ENCODE measurements at places on chromosomes 6 and 20.

DNA sequence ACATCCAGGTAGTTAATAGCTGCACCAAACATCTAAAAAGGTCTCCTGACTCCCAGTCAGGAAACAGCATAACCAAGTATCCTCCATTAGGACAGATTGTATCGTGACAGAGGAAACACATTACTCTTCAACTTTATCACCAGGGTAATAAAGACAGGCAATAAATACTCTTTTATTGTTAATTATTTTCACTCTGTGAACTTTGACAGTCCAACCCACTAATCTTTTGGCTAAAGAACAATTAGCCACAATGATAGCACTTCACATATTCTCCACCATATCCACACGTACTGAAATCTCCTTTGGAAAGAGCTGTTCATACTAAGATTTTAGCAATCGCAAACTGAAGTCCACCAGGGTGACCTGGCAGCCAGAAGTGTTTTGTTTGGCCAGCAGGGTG is 46.4 kb downstream of the ARHGAP18 start:
- no peak for DNase-seq

- no peak for DNase-seq
These were observed 42.6 kb upstream of the SPDEF start for GRCh38 chr6:34598712-34599111.

GRCh38 chr6:169805242-169805838 is 53.9 kb downstream of the ERMARD start:
- no peak for DNase-seq

GRCh38 chr6:148407372-148407771 is 64.7 kb downstream of the SASH1 start:
- DNase-seq, result no peak

- DNase-seq, result no peak
These were observed 385.9 kb upstream of the JAG1 start for GRCh38 chr20:11059659-11060058.

GRCh38 chr6:41186031-41186562 is 14.9 kb downstream of the TREML2 start:
- DNase-seq, result no peak

DNA sequence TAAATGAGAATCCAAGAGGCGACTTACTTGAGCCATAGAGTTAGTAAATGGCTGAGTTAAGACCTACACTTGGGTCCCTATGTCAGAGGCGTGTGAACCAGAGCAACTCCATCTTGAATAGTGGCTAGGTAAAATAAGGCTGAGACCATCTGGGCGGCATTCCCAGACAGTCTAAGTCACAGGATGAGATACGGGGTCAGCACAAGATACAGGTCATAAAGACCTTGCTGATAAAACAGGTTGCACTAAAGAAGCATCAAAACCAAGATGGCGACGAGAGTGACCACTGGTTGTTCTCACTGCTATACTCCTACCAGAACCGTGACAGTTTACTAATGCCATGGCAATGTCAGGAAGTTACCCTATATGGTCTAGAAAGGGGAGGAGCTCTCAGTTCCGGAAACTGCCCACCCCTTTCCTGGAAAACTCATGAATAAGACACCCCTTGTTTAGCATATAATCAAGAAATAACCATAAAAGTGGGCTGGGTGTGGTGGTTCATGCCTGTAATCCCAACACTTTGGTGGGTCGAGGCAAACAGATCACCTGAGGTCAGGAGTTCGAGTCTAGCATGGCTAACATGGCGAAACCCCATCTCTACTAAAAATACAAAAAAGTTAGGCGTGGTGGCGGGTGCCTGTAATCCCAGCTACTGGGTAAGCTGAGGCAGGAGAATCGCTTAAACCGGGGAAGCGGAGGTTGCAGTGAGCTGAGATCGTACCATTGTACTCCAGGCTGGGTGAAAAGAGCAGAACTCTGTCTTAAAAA is 43.9 kb upstream of the EEF1A1 start:
- no peak for DNase-seq

DNA sequence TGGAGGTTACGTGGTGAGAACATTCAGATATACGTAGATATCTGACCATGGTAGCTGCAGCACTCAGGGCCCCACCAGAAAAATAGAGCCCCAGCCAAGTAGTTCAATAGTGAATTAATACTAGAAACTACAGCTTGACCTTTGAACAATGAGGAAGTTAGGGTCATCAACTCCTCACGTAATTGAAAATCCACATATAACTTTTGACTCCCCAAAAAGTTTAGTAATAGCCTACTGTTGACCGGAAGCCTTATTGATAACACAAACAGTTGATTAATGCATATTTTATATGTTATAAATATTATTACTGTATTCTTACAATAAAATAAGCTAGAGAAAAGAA is 117.9 kb downstream of the SNX5 start:
- no peak for DNase-seq

GRCh38 chr6:113651120-113651519 is 206.0 kb upstream of the MARCKS start:
- no peak for DNase-seq

DNA sequence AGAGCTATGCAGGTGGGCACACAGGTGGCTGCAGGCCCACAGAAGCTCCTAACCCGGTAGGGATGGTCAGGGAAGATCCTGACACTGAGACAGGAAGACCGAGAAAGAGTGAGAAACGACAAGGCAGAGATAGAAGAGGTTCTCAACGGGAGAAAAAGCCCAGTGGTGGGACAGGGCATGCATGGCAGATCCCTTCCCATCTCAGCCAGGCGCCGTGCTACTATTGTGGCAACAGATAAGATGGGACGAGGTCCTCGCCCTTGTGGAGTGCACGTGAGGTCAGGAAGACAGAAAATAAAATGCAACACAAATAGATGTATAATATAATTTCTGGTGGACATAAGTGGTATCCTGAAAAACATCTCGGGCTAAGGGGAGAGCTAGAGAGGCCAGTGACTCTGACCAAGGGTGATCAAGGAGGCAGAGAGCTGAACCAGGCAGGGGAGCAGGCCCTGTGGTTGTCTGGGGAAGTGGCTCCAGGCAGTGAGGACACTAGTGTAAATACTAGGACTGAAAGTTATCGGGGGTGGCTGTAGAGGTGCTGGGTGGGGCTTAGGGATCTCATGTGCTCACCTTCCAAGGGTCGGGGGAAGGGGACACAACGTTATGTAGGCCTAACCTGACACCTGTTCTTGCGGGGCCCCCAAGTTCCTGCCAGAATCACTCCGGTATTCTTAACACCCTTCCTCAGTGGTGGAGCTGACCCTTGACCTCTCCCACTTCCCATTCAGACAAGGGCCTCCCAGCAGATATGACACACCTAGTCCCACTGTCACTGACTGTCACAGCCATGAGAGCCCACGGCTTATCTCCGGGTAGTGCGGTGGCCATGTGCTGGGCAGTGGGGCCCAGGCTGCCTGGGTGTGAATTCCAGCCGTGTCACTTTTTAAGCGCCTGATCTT is 1.0 kb downstream of the SRXN1 start:
- DNase-seq, result no peak

DNA sequence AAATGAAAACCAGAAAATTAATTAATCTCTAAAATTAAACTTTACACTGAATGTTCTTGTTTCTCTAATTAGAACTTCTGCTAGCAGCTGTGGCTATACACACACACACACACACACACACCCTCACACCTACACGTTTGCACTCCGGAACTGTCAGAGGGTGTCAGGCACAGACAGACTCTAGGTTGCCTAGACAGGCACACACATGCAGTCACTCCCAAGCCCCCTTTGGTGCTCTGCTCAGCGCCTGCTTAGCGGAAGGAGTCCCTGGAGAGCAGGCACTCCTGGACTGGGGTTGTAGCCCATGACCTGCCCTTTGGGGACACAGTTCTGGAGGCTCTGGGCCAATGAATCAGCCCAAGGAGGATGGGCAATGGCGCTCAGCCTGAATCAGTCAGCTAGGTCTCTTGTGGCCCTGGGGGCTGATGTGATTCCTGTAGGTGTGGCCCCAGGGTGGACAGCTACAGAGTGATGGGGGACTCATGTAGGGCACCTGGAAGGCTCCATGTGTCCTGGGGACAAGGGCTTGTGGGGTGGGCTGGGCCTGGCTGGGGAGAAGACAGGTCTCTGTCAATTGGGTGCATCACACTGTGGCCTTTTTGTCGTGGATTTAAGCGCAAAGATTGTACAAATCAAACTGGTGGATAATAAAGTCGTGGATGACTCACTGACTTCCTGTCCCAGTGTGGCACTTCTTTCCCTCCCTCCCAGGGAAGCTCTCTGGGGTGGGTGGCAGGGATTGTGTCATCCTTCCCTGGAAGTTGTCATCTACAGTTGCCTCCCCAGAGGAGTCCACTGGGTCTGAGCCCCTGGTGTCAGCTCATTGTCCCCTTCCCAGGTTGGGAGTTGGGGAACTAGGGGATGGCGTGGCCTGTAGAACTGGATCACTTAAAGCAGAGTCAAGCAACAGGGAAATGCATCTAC is 8.8 kb downstream of the TMEM151B start:
- DNase-seq, result no peak

DNA sequence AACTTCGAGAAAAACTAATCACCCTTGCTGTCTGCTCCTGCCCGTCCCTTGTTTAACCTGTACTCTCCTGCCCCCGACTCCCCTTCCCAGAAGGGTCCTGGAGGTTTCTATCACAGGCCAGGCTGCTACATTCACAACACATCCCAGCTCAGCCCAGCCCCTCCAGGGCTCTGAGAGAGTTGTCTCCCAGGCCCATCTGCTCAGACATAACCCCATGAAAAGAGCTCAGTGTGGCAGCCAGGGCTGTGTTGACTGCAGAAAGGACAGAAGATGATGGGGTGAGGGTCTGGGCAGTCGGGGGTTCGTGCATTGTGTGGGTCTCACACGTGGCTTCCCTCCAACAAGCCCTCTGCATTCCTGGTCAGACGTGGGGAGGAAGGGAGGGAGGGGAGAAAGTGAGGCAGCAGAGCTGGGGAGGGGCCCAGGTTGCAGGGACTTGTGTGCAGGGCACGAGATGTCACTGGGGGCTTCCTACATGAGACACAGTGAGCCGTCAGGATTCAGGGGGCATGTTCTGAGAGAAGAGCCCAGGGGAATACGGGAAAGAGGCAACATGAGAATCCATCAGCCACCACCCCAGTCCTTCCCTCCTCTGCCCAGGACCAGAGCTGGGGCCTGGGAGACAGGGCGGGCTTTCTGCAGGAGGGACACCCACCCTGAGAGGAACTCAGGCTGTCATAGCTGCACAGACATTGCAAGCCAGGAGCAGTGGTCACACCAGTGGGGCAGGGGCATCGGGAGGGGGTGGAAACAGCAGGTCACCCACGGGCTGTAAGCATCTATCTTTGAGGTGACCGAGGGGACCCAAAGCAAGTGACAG is 372.9 kb downstream of the PREX1 start:
- no peak for DNase-seq

GRCh38 chr20:42123981-42124473 is 505.9 kb upstream of the CHD6 start:
- no peak for DNase-seq

DNA sequence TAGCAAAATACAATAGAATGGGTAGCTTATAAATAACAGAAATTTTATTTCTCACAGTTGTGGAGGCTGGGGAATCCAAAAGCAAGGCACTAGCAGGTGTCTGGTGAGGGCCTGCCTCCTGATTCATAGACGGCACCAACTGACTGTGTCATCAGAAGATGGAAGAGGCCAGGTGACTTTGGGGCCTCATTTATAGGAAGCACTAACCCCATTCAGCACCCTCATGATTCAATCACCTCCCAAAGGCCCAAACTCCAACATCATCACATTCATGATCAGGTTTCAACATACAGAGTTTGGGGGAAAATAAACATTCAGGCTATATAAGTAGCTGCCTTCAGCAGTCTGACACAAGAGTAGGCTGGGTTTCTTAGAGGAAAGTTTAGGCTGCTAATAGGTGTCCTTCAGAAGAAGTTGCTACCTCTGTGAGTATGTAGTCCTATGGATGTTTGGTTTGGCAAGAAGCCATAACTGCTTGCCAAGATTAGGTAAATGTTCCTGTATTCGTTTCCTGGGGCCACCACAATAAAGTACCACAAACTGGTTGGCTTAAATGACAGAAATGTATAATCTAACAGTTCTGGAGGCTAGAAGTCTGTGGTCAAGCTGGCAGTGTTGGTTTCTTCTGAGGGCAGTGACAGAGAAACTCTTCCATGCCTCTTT is 48.8 kb downstream of the NT5E start:
- no peak for DNase-seq

- no peak for DNase-seq
These were observed 425.2 kb downstream of the HACE1 start for GRCh38 chr6:104434519-104434918.

DNA sequence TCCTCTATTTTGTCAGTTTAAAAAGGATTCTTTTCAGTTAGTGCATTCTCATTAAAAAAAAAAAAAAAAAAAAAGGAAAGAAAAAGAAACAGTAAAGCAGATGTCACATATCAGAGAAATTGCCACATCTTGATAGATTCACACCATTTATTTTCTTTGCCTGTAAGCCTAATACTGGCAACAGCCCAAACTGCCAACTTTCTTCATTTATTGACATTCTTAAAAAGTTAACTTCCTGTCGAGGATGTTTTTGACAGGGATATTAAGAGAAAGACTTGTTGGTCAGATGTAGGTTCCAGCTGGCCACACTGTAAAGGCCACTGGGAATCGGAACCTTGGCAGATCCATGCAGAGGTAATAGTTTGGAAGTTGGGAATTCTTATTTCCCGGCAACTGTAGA is 332.6 kb downstream of the NRN1 start:
- DNase-seq, result no peak

DNA sequence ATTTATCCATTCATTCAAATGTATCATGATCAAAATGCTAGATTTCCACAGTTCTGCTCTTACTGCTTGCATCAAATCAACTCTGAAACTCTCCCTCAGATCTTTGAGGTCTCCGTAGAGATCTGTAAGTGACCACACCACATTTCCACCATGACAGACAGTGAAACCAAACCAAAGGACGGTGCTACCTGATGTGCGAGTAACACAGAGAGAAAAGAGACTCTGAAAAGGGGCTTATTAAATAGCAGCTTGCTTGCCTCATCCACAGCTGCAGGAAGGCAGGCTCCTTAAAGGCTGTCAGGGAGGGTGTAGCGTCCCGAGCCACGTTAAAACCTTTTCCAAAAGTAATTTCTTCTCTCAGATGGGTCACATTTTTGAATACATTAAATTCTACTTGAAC is 335.8 kb downstream of the PACRG start:
- DNase-seq, result no peak

GRCh38 chr6:53347250-53347920 is 1.4 kb downstream of the ELOVL5 start:
- no peak for DNase-seq

DNA sequence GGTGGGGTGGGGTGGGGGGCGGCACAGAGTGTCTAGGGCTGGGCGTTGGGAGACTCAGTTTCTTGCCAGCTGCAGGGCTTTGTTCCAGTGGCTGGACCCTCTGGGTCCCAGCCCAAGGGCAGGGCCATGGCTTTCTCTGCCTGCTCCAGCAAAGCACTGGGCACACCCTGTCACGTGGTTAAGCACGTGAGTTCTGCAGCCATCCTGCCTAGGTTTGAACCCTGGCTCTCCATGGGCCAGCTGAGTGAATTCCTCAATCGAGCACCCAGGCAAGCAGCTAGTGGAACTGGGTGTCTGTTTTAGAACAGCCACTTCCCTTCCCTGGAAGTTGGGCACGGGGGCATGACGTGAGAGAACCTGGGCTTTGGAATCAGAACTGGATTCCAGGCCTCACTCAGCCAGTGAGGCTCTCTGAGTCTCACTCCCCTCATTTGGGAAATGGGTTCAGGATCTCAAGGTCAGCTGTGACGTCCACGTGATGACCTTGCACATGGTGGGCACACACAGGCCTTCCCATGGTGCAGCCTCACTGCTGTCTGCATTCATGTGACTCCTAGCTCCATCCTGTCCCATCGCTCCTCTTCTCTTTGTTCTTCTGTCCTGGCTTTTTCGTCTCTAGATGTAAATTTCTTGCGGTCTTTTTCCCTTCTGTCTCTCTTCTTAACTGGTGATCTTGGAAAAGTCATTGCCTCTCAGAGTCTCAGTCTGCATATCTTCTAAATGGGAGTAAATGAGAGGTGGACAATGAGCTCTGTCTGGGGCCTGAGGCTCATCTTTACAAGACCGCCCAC is 45.9 kb downstream of the NOL4L start:
- DNase-seq, result no peak

Data from stimulated activated CD4-positive, alpha-beta T cell treated with anti-CD3 and anti-CD28 coated beads, Interleukin-12 subunit alpha, Interleukin-12 subunit beta, amount 100 ng/mL, for 48 hours (primary cell).